ENCODE measurements at places on chromosomes 5 and 9.

DNA sequence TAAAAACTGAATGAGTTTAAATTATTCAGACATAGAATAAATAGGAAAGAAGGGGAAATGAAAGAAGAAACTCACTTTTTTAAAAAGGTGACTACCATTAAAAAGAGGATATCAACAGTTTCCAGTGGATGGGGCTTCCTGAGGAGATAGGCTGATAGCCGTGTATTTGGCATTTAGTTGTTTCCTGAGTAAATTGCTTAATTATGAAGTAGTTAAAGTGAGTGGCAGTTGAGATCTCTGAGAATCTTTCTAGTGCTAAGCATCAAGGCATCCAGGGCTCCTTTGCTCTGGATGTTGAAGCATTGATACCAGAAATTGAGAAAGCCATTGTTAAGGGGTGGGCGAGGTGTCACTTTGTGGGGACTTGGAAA lies 2.7 kb downstream of the TNFAIP8 start:
- DNase-seq = no peak

DNA sequence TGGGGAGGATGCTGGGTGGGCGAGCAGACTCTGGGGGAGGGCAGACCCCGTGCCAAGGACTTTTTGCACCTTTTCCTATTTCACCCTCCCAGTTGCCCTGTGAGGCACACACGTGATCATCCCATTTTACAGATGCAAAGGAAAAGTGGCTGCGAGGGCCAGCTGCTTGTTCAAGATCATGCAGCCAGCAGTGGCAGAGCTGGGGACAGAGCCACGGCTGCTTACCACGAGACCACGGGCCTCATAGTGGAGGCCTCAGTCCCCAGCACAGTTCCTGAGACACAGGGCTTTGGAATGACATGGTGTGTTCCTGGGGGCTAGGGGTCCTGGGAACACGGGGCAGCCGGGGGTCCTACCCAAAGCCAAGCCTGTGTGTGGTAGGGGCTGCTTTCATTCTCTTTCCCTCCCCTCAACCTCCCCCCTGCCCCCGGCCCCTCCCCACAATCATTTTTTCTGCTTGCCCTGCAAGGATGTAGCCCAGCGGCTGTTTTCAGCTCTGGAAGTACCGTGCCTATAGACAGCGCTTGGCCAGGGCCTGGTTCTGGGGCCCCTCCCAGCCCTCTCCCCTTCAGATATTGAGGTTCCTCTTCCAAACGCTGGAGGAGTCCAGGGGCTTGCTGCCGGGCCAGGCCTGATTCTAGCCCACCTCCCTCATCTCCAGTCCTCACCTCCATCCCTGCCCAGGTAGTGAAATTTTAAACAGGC lies 58.5 kb upstream of the IER5L start:
- no peak for DNase-seq

DNA sequence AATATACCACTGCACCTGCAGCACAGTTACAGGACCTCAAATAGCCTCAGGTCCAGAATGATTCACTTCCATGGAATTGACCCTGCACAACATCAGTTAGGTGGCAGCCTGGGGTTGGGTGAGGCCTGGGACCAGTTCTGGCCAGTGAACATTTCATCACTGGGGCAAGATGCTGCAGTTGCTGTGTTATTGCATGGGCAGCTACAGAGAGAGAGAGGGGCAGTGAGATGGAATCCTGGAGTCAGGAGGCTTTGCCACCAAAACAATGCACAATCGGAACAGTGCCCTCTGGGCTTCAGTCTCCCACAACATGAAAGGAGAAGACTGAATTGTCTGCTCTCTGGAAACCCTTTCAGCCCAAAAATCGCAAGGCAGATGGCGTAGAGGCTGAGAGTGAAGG lies 51.8 kb downstream of the SH3TC2 start:
- no peak for DNase-seq

- DNase-seq = no peak
Observed at GRCh38 chr5:142007237-142007544, 5.6 kb downstream of the GNPDA1 start.
